ENCODE measurements at places on chromosomes 3 and 15. TPM values are rescaled to one million over a fixed set of nuclear protein-coding genes. Genes with fewer than 3 reads are reported as not detected.

- no peak for DNase-seq
These were observed 21.6 kb downstream of the SPTSSB start for GRCh38 chr3:161349529-161350312.

- DNase-seq = no peak
These were observed 250.3 kb upstream of the RASGRP1 start for GRCh38 chr15:38814891-38815290.

GRCh38 chr15:58957101-58957973 is 23.9 kb upstream of the SLTM start:
- no peak for DNase-seq

GRCh38 chr3:195692354-195692685 is 28.5 kb upstream of the MUC20 start:
- no peak for DNase-seq

DNA sequence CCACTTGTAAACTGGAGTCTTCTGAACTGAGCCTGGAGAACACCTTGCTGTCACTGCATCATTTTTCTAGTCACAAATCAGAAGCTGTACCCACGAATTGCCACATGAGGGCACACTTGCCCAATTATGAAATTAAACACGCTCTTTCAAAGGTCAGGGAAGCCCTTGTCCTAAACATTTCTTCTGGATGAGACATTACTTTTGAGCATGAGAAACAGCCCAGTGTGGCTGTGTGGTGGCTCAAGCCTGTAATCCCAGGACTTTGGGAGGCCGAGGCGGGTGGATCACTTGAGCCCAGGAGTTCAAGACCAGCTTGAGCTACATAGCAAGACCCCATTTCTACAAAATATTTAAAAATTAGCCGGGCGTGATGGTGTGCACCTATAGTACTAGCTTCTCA is 27.5 kb upstream of the CFAP161 start:
- DNase-seq = peak; percentile 70

GRCh38 chr3:122996038-122996580 is 31.5 kb downstream of the SEMA5B start:
- DNase-seq = peak; percentile 19

PLAAT1 gene
- 18.2 TPM for polyA plus RNA-seq

PRICKLE2 gene
- 15.5 TPM for polyA plus RNA-seq

STRIT1 gene
- 28.6 TPM for polyA plus RNA-seq

ST3GAL6 gene
- 6.0 TPM for polyA plus RNA-seq

KLHL6 gene
- 2.2 TPM for polyA plus RNA-seq

SYNPR gene
- polyA plus RNA-seq = not detected
